Stimulated activated CD4-positive, alpha-beta T cell treated with anti-CD3 and anti-CD28 coated beads, Interleukin-1b, Interleukin-23, amount 100 ng/mL, for 1 hour (primary cell): ENCODE measurements at places on chromosomes 6 and 20.

- DNase-seq, result no peak
Observed at GRCh38 chr20:31570021-31570463, 35.0 kb upstream of the ID1 start.

- DNase-seq, result no peak
Observed at GRCh38 chr6:108071736-108072276, 2.7 kb downstream of the OSTM1 start.

DNA sequence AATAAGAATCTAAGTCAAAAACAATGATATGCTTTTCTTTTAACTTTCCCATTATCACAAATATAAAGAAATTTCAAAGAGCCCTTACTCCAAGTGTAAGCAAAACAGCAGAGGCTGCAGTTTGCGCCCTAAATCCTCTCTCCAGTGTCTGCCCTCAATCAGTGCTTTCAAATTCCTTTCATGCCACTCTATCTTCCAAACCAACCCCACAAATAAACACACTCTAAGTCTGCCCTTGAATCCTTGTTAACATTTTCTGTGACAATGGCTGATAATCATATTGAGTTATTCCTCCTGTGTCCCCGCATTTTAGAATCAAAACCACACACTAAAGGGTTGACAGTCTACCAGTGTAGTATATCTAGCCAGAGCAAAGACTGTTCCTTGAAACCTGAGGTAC is 317.9 kb upstream of the MARCKS start:
- DNase-seq, result no peak

DNA sequence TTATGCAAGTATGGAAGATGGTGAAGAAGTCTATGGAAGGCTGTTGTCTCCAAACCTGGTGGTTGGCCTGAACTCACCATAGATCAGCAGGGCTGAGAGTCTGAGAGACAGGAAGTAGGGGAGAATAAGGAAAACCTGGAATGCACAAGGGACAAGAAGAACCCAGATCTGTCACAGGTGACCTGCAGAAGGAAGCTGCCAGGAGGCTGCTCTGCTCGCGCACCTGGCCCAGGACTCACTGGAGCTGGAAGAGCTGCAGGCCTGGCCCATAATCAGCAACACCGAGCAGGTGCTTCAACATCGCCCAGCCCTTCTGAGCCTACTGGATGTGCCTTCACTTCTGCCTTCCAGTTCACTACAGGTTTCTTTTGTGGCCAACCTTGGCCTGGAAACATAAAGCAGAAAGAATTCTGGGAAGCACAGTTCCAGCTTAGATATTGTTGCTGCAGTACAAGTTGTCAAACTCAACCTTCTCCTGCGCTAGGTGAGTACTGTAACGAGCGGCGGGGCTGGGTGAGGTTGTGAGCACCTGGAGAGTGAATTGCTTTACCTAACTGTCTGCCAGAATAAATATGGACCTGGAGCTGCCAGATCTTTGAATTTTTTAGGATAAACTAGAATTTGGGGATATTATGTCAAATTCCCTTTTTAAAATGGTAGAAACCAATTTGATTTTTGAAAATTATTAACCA is 82.4 kb downstream of the CDH26 start:
- DNase-seq, result no peak
